ENCODE measurements at places on chromosomes 2 and 18. TPM values are rescaled to one million over a fixed set of nuclear protein-coding genes. Genes with fewer than 3 reads are reported as not detected.

YES1 gene
- polyA plus RNA-seq, result 23.3 TPM

DNA sequence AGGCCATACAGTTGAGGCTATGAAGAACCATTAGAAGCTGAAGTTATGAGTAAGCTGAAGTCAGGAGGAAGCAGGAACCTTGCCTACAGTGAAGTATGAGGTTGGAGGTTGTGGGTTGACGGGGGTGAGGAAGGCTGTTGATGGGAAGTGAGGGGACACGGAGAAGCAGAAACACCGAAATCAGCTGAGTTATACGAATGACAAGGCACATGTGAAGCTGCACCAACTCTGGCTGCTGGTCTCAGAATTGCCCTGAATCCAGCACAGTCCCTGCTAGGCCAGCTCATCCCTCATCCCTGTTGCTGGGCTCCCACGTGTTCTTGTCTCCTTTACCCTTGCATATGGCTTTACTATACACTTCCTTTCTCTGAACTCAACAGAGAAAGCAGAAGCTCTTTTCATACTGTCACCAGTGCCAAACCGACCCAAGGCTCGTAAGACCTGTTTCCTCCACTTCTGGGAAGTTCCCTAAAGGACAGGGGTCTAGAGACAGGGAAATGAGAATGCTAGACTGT, 9.2 kb upstream of the TMEM247 start:
- DNase-seq, result no peak

DNA sequence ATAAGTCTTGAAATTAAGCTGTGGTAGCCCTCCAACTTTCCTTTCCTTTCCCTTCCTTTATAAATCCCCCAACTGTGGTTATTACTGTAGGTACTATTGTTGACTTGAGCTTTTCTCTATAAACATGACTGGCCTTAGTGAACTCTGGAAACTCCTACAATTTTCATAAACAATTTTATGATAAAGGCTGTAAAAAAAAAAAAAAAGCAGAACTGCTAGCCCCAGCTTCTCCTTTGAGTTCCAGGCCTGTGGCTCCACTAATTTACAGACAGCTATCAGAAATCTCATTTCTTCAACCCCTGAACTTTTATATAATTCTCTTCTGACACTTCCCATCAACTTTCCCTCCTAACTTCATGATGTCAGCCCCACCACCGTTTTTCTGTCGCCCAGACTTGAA, 174.3 kb downstream of the IKZF2 start:
- DNase-seq, result no peak

DNA sequence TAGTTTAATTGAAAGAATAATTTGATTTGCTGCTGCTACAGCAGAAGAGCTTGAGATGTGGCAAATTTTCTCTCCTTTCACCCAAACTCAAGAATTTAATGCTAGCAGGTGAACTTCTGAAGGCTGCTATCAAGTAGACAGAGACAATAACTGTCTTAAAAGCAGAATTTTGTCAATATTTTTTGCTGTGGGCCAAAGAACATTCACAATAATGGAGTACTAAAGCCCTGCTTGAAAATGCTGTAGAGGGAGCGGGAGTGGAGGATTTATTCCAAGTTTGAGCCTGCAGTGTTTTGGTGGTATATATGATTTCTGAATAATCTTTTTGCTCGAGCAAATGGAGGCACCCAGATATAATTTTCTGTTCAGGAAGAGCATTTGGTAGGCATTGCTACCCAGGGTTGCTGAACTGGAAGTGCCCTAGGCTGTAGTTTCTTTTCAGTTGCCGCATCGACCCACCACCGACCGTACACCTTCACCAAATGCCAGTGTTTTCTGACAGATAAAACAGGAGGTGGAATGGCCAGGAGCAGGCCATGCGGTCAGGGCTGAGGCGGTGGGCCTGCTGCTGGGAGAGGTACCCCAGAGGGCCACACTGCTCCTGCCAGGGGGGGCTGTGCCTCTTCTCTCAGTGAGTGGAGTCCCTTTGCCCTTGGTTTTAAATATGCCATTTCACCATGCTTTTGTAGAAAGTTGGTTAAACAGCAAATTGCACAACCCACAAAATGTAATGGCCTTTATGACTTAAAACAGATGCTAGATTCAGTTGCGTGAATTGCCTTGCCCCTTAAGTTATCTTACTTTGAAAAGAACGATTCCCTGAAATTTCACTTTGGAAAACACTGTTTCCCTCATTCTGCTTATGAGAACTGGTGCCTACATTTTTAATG, 36.4 kb downstream of the TSHZ1 start:
- DNase-seq, result no peak

DNA sequence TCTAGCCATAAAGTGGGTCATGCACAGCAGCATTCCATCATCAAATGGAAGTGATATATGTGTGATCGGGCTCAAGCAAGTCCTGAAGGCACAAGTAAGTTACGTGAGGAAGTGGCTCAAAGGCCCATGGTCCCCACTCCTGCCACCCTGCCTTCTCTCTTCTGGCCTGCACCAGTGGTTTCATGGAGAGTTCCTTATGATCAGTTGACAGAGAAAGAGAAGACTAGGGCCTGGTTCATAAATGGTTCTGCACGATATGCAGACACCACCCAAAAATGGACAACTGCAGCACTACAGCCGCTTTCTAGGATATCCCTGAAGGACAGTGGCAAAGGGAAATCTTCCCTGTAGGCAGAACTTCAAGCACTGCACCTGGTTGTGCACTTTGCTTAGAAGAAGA, 412.6 kb upstream of the SMIM21 start:
- no peak for DNase-seq

All from AG04450 (cell line).